ENCODE measurements at places on chromosomes 1 and 21. TPM values are rescaled to one million over a fixed set of nuclear protein-coding genes. Genes with fewer than 3 reads are reported as not detected.

Gene BCAR3
- 0.77 TPM for total RNA-seq

Gene IRF6
- 1.2 TPM for total RNA-seq

Gene LDLRAD1
- not detected for total RNA-seq

Gene FAM72B
- total RNA-seq = 15.2 TPM

DNA sequence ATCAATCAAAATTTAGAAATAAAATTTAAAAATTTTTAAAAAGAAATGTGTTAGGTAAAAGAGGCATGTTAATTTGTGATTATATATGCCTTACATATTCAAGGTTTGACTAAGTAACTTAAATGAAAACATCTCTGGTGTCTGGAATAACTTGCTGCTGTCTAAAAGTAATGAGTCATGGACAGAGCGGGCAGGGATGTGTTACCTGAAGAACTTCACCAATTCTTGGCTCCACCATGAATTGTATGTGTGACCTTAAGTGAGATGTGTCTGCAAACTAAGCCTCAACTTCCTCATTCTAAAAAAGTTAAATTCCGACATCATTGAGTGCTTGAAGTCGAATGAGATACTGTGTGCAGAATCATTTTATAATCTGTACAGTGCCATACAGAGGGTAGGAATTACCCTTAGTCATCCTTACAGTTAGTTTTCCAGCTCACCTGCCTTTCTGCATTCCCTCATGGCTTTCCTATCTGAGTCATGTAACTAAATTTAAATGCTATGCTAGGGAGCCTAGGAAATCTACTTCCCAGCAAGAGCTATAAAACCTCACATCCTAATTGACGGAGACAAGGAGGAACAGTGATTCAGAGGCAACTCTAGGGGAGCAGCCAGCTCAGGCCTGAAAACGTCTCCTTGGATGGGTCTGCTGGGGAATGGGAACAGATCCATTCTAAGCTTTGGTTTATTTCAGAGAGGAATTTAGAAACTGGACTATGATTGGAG, 100.7 kb upstream of the TSPAN2 start:
- H3K36me3 ChIP-seq = no peaks in the 10 kb centered on the region
- no peaks in the 10 kb centered on the region for H3K27me3 ChIP-seq
- no peaks in the 10 kb centered on the region for H3K4me1 ChIP-seq
- DNase-seq = no peak
- no peak overlapping the region for H3K4me3 ChIP-seq
- H3K27ac ChIP-seq = no peak overlapping the region

GRCh38 chr21:41068967-41069642, 98.9 kb upstream of the BACE2 start:
- no peak for DNase-seq
- H3K27me3 ChIP-seq = no peaks in the 10 kb centered on the region
- H3K27ac ChIP-seq = no peak overlapping the region

- no peaks in the 10 kb centered on the region for H3K4me1 ChIP-seq
- H3K4me3 ChIP-seq = no peak overlapping the region
- no peaks in the 10 kb centered on the region for H3K36me3 ChIP-seq
- no peak for DNase-seq
Observed at GRCh38 chr1:16006552-16007485, 2.8 kb downstream of the SRARP start.

DNA sequence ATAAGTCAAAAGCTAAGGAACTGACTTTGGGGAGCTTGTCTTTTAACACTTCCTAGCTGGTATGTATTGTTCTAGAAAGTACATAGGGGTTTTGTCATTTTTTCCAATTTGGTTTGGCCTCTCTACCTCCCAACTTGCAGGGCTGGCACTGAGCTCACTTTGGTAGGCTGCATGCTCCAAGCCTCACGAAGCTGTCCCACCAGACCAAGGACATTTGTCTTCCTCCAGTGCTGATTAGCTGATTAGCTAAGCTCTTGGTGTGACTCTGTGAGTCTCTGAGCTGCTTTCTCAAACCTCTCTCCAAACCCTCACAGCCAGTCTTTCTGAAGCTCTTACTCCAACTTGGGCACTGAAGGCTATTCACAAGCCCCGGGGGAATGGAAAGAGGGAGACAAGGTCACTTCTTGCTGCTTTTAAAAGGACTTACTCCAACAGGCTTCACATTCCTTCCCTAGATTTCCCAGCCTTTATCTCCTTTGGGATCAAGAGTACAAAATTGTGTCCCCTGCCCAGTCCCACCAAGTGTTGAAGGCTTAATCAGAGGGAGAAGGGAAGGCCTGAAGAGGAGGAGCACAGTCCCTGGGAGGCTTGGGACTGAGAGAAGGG, 893 bp upstream of the CFAP45 start:
- no peaks in the 10 kb centered on the region for H3K36me3 ChIP-seq
- no peaks in the 10 kb centered on the region for H3K27me3 ChIP-seq
- no peak for DNase-seq
- H3K27ac ChIP-seq = no peak overlapping the region

DNA sequence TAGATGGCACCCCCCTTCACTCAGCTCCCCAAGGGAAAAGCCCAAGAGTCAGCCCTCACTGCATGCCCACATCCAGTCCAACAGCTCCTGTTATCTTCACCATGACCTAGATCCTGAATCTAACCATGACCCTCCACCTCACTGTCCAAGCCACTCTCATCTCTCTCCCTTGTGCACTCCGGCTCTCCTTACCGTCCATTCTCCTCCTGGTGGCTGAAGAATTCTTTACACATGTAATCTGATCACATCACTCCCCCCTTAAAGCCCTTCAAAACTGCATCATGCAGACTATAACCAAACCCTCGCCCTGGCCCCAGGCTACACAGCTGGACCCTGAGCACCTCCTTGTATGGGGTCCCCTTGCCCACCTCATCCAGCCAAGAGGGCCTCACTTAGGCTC, 14.0 kb upstream of the PAQR7 start:
- DNase-seq = no peak
- no peak overlapping the region for H3K27ac ChIP-seq
- H3K36me3 ChIP-seq = no peaks in the 10 kb centered on the region
- H3K4me1 ChIP-seq = no peaks in the 10 kb centered on the region

- peaks cover 10% of the 10 kb centered on the region for H3K4me1 ChIP-seq
- H3K27ac ChIP-seq = no peak overlapping the region
- no peak for DNase-seq
- no peaks in the 10 kb centered on the region for H3K36me3 ChIP-seq
- no peaks in the 10 kb centered on the region for H3K27me3 ChIP-seq
- H3K4me3 ChIP-seq = no peak overlapping the region
Observed at GRCh38 chr21:23968008-23968407, 1639.3 kb downstream of the MRPL39 start.

DNA sequence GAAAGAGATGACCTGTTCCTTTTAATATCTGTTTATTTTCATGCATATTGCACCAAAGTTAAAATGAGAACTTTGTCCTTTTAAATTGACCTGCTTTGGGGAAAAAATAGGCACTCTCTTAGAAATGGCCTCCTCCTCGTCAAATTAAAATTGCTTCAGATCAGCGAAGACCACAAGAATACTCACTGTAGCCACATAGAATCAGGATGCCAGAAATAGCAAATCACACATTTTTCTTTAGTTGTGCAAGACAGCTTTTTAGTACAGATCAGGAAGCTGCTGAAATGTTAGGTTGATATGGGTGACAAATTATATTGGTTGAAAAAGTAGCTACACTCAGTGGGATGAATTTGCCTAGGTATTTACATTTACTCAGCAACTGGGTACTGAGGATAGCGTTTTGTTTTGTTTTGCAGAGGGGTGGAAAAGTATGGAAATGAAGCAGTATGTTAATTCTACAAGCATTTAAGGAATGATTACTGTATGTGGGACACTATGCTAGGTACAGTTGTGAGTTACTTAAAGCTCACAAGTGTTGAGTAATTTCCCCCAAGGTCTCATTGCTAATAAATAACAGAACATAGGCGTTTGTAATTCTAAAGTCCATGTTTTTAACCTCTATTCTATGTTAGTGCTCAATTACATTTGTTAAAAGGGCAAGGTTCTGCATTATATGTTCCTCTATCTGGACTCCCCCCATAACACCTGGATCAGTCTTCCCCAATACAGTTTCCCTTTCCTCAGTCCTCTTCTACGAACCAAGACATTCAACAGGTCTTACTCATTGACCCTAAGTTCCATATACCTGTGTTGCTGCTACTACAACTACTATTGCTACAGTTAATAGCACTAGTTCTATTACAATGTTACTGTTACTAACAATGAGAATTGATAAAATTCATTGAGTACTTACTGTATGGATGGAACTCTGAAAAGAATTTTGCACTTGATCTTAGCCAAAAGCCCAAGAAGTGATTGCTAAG, 99.4 kb upstream of the S1PR1 start:
- no peaks in the 10 kb centered on the region for H3K36me3 ChIP-seq
- peak; percentile 14 for DNase-seq
- H3K4me1 ChIP-seq = peaks cover 35% of the 10 kb centered on the region
- no peak overlapping the region for H3K4me3 ChIP-seq

DNA sequence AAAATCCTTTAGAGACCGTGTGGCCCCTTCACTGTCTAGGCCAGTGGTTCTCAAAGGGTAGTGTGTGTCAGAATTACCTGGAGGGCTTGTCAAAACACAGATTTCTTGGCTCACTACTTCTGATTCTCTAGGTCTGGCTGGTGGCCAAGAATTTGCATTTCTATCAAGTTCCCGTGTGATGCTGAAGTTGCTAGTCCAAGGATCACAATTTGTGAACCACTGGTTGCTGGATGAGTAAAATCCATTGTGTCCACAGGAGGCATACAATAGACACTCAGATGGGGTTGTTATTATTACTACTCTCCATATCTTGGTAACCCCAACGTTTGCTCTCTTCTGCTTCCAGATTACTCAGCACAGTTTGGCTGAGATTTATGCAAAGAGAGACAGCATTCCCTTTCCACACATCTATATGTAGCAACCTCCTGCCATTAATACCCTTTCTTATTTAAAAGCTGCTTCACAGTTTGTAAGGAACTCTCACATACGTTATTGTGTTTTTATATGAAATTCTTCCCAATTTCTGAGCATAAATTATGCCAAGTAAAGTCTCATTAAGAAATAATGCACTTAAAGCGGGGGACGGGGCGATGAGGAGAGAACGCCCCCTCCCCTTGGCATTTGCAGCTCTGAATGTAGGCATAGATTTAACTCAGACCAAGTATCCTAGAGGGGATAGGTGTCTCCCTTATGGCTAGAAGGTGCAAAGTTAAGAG, 720 bp upstream of the TMCC2 start:
- peaks cover 17% of the 10 kb centered on the region for H3K4me1 ChIP-seq
- no peak overlapping the region for H3K27ac ChIP-seq
- DNase-seq = no peak
- H3K27me3 ChIP-seq = no peaks in the 10 kb centered on the region
- no peaks in the 10 kb centered on the region for H3K36me3 ChIP-seq
- peak overlapping the region; percentile 74 for H3K4me3 ChIP-seq

- H3K4me1 ChIP-seq = peaks cover 31% of the 10 kb centered on the region
- no peaks in the 10 kb centered on the region for H3K27me3 ChIP-seq
- DNase-seq = no peak
- H3K27ac ChIP-seq = no peak overlapping the region
- H3K4me3 ChIP-seq = no peak overlapping the region
Observed at GRCh38 chr1:204558467-204558866, 42.3 kb downstream of the MDM4 start.

- no peak overlapping the region for H3K4me3 ChIP-seq
- peaks cover 6% of the 10 kb centered on the region for H3K27me3 ChIP-seq
- H3K27ac ChIP-seq = no peak overlapping the region
- H3K4me1 ChIP-seq = no peaks in the 10 kb centered on the region
- H3K36me3 ChIP-seq = no peaks in the 10 kb centered on the region
Observed at GRCh38 chr1:5514527-5515183, 477.6 kb downstream of the NPHP4 start.

Measured in CD8-positive, alpha-beta memory T cell (primary cell).